ENCODE measurements at places on chromosomes 4 and X.

GRCh38 chr4:37659696-37660095 is 26.5 kb downstream of the RELL1 start:
- no peak for DNase-seq

- DNase-seq = no peak
These were observed 260.9 kb upstream of the RPS6KA3 start for GRCh38 chrX:20527558-20528011.

- DNase-seq = no peak
These were observed 11.6 kb upstream of the MAD2L1 start for GRCh38 chr4:120078216-120078615.

DNA sequence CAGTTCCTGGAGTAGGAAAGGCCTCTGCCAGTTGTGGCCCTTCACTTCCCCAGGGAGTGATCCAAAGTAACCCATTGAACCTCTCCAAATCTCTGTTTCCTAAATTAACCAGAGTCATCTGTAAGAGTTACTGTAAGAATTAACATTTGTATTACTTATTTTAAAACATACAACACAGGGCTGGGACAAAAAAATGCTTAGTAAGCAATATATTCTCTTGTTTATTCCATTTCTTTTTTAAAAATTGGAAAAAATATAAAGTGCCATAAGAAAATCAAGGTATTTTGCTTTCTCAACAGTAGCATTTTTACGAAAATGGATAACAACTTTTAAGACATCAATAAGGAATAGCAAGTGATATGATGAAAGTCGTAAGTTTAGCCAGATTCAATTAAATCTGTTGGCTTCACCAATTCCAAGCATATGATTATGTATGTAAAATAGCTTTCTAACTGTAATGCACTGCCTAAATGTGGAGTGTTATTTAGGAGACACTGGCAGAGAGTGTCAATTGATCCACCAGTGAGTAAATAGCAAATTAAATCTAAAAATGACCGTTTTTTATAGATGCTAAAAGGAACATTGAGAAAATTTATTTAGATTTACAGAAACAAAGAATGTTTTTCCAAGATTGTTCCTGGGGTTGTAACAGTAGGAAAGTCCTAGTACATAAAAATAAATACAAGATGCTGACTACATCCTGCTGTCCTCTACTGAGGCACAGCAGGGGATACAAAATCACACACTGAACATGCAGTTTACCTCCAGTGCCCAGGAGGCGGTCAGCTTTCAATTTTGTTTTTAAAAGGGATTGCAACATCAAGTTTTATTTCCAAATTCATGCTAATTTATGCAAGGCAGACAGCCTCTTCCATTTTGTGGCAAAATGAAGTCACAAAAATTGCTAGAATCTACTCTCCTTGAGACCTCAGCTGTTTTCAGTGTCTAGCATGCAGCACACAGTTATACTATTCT is 53.7 kb downstream of the GPM6A start:
- DNase-seq = no peak

DNA sequence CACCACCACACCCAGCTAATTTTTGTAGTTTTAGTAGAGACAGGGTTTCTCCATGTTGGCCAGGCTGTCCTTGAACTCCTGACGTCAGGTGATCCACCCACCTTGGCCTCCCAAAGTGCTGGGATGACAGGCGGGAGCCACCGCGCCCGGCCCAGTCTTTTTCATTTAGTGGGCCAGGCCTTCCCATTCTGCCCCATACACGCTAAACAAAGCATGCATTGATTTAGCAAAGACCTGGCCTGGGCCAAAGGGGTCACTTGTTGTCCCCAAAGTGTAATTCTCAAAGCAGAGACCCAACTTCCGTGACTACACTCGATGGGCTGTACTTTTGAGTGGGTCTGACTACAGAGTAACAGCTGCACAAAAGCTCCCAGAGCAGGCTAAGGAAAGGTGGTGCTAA is 29.2 kb downstream of the CNGA2 start:
- no peak for DNase-seq

DNA sequence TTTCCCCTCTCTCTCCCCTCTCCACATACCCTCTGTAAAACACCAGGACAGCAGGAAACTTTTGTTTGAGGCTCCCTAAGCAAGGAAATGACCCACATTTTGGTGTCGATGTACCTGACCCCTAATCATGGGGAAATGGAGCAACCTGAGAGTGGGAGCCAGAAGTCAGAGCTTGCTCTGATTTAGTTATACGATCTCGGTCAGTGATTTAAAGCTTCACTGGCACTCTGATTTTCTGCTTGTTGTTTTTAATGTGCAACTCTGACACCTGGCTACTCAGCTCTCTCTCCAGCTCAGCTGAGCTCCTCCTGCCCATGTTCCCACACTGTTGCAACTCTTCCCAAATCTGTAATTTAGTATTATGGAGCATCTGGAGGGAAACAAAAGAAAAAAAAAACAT is 408.6 kb downstream of the ADAM29 start:
- no peak for DNase-seq

GRCh38 chr4:73103799-73104503 is 34.4 kb upstream of the COX18 start:
- no peak for DNase-seq

DNA sequence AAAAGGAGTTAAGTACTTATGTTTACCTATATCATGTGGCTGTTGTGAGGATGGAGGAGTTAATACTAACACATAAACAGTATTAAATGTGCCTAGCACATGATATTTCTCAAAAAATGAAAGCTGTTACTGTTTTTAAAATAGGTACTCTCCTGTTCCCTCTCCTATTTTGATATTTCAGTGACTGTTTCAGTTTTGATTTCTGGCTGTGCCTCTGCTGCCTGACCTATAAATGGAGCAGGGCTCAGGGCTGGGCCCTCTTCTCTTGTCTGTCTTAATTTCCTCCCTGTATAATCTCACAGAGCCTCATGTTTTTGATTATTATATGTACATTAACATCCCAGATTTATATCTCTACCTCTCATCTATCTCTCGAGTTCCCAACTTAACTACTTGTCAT is 93.3 kb downstream of the UGT8 start:
- no peak for DNase-seq

DNA sequence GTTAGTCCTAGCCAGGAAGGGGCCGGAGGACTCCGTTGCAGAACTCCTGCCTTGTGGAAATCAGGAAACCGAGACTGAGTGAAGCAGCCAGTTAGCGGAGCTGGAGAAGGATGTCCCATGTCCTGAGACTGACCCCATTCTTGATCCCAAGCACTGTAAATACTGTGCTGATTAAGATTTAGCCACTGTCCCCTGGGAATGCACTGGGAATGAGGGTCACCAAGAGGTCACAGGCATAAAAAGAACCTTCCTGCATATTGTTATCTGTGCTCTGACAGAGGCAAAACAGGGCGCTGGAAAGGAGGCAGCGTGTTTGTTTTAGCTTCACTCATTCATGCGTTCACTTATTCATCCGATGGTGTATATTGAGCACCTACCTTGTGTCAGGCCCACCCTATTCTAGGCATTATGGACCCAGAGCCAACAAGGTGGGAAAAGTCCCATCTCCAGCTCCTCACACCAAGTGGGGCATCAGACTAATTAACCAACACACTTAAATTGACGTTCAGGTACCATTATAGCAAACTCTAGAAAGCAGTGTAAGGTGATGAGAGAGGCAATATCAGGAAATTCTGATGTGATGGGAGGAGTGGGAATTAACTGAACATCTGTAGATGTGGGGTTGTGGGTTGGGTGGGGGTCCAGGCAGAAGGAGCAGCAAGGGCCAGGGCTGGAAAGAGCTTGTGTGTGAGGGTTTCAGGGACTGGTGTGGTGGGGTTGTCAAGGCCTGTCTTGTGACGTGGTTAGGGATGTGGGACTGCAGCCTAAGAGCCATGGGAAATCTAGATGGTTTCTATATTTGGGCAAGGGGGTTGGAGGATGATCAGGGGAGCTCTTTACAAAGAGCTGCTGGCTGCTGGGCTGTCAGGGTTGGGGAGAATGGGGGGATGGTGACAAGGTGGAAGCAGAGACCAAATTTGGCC is 10.6 kb upstream of the SLC2A9 start:
- no peak for DNase-seq

- DNase-seq = no peak
These were observed 188.1 kb upstream of the SFRP2 start for GRCh38 chr4:153976954-153977353.

DNA sequence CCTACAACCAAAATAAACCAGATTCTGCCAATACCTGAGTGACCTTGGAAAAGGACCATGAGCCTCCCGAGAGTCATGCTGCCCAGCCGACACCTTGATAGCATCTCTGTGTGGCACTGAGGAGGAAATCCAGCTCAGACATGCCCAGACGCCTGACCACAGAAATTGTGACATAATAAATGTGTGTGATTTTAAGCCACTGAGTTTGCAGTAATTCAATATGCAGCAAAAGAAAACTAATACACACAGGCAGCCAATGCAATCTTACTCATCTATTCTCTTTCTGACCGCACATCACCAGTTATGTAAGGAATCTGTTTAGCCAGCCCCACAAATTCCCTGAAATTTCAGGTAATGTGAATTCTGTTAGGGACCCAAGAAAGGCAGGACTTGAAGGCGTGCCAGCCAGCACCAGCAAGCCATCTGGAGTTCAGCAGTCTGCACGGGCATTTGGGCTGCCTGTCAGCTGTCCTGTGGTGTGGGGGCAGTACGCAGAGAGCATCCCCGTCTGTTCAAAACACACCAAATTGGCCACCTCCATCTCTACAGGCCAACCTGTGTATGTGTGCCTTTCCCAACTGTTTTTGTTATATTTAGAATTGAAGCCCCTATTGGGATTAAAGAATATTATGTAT is 176.4 kb downstream of the NLGN4X start:
- no peak for DNase-seq

DNA sequence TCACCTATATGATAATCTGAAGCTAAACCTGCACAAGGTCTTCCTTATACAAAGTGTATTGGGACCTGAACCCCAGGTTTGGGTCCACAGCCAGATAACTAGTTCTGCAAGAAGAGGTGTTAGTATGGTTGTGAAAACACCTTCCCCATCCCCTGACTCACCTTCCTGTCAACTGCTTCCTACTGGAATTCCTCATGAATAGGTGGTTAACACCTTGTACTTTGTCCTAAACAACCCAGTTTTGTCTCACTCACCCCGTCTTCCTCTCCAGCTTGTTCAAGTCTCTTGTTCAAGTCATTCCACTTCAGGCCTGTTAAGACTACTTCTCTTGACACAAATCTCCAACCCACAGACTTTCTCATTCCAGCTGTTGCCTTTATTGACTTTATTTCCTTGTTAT is 45.5 kb downstream of the CCNG2 start:
- no peak for DNase-seq

DNA sequence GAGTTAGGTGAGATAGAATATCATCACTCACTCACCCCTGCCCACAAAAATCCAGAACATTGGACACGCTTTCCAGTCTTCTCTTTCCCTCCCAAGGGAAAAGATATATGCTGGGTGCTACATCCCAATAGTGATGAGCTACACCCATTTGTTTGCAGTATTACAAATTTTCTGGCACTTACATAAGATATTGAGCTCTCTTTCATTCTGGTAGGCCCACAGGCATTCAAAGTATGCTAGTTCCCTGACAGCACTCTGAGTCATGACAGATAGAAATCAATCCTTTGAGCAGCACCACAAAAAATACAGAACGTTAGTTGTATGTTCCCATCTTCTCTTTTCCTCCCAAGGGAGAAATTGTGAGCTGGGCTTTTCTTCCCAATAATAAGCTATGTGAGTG is 477.6 kb upstream of the GRID2 start:
- no peak for DNase-seq

DNA sequence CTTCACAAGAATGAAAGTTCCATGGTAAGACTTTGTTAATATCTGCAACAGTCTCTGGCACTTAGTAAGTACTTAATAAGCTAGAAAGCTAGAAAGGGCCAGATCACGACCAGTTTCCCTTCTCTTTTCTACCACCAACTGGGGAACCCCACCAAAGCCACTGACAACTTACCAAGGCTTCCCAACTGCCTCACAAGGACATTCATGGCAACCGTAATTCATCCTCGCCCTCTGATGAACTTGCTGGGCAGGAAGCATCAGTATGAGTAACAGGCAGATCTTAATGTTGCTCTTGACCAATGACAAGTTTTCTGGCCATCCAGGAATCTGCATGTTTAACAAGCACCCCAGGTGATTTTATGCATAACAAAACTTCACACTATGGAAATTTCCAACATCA is 23.2 kb upstream of the ZCCHC13 start:
- no peak for DNase-seq

DNA sequence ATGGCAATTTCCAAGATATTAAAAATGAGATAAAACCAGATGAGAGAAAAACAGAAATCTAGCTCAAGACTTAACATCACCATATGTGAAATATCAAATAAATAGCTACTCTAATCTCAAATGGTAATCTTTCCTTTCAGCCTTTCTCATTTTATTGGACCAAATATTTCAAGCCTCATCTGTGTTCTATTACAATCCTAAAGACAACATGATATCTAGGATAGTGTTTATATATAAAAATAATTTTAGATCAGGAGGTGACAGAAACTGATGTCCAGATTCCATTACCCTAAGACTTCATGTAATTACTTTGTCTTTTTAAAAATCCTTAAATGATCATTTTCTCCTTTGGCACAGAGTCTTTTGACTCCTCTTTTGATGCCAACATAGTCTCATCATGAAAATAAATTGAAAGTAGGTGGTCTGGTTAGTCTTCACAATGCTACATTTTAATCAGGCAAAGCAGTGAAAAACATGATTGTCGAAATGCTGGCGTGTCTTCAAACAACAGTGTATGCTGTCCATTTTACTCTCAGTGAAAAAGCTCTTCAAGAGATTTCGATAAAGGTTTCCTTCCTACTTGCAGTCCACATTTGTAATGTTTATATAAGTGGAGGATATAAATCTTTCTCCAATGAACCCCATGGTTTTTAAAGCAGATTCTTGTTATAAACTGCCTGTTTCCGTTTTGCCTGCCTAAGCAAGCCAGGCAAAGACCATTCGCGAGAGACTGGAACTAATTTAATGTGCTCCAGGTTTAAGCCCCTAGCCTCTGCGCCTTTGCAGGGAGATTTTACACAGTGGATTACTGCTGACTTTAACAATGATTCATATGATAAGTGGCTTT is 169.8 kb downstream of the SCFD2 start:
- DNase-seq = no peak

- DNase-seq = no peak
These were observed 202.7 kb downstream of the OR13H1 start for GRCh38 chrX:131746491-131746968.

DNA sequence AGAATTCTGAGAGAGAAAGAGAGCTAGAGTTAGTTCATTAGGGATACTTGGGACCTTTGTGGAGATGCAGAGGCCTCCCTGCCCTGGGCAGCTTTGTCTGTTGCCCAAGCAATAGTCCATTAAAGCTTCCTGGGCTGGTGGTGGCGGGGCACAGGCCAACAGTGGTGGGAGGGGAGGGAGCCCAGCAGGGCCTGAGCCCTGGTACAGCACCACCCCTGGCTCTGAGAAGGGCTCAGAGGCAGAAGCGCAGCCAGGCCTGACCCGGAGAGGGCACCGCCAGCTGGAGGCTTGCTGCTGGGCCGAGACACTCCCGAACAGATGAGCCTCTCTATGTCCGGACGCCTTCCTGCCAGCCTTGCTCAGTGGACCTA is 65.3 kb downstream of the EFNB1 start:
- no peak for DNase-seq
